ENCODE measurements at places on chromosomes 11 and 22.

- DNase-seq = no peak
Measured at GRCh38 chr22:41521126-41521525, 23.1 kb downstream of the POLR3H start.

- DNase-seq = peak; percentile 67
Measured at GRCh38 chr11:2750682-2751522, 51.1 kb upstream of the KCNQ1OT1 start.

DNA sequence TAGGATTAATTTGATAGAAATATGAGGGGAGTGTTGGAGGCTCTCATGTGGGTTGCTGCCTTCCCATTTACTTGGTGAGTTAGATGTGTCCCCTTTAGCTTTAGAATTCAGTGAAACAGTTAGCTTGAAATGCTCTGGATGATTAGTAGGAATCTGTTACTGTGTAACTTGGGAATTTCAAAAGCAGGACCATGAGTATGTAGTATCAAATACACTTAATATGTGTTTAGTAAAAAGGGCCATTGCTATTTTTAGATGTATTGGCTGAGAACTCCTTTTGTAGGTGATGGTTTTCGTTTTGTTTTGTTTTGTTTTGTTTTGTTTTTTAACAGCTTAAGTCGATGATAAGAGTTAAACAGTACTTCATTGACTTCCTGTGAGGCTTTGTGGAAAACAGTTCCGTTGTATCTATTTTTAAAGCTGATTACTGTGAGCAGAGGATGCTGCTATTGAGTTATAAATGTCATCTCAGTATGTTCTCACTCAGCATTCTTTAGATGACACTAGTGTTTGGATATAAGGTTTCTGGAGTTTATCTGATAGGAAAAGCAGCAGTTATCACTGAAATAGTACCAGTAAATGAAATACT lies 53.5 kb downstream of the MCAM start:
- DNase-seq = no peak

DNA sequence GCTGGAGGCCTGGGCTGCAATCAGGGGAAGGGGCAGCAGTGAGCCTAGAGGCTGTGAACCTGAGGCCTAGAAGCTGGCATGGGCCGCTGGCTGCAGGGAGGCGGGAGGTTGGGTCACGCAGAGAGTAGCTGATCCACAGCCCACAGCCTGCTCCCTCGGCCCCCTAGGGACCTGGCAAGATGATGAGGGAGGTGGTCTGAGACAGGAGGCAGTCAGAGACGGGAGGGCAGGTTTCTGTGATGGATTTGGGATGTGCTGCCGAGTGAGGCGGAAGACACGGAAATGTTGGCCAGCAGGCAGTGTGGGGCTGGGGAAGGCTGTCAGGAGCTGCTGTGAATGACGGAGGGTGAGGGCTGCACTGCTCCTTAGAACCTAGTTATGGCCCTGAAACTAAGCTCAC lies 22.7 kb downstream of the LRFN4 start:
- no peak for DNase-seq

- no peak for DNase-seq
Measured at GRCh38 chr11:107573438-107573837, 7.9 kb upstream of the ALKBH8 start.

- DNase-seq = peak; percentile 56
Measured at GRCh38 chr11:2724653-2725367, 25.0 kb upstream of the KCNQ1OT1 start.

- DNase-seq = no peak
Measured at GRCh38 chr11:64164392-64165312, 1.3 kb downstream of the MACROD1 start.

DNA sequence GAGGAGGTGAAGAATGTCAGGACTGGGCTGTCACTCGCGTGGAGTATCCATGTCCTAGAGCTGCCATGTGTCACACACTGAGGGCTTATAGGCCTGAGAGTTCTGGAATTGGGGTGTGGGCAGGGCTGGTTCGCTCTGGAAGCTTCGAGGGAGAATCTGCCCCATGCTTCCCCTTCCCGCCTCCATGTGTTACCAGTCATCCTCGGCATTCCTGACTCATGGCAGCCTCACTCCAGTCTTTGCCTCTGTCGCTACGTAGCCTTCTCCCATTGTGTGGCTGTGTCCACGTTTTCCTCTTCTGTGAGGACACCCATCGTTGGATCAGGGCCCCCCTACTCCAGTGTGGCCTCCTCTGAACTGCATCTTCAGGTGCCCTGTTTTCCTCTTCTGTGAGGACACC lies 301.2 kb downstream of the TBC1D22A start:
- DNase-seq = no peak

GRCh38 chr11:121890377-121890776 lies 225.6 kb downstream of the BLID start:
- no peak for DNase-seq
